HFFc6 (cell line): ENCODE measurements at places on chromosomes 5 and 9. TPM values are rescaled to one million over a fixed set of nuclear protein-coding genes. Genes with fewer than 3 reads are reported as not detected.

DNA sequence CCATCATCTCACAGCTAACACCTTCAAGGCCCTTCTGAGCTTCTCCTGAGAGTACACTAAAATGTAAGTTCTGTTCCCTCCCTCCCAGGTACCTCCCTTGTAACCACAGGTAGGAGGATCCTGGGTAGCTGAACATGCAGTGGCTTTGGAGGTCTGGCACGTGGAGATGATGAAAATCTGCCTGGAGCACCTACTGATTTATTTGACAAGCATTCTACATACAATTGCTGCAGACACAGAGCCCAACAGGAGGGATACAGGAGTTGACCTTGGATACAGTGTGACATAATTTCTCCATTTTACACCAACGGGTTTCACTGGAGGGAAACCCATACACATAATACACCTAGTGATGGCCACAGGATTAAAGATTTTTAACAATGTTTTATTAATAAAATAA, 478.7 kb downstream of the SEMA5A start:
- H3K27me3 ChIP-seq, result peaks cover 8% of the 10 kb centered on the region
- no peak overlapping the region for H3K4me3 ChIP-seq
- peaks cover 34% of the 10 kb centered on the region for H3K4me1 ChIP-seq
- DNase-seq, result no peak
- no peak overlapping the region for H3K27ac ChIP-seq
- peaks cover 42% of the 10 kb centered on the region for H3K36me3 ChIP-seq

- H3K4me3 ChIP-seq, result peak overlapping the region; percentile 54
- H3K4me1 ChIP-seq, result peaks cover 34% of the 10 kb centered on the region
- H3K36me3 ChIP-seq, result no peaks in the 10 kb centered on the region
- H3K27me3 ChIP-seq, result peaks cover 8% of the 10 kb centered on the region
- no peak overlapping the region for H3K27ac ChIP-seq
Measured at GRCh38 chr9:89177012-89177943, 1.3 kb downstream of the SHC3 start.

DNA sequence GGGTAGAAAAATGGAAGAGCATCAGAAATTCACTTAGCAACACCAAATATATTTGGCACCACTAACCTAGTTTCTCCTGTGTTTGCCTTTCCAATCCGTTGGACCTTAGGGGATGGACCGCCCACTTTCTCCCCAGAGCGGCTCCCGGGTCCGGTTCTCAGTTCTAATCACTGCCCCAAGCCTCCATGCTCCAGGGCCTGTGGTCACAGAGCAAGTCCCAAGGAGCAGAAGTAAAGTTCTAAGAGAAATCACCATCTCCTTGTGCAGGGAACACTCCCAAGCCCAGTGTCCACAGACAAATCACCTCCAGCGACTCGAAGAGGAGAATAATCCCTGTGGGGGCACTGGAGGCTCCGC, 728 bp upstream of the SLC1A1 start:
- H3K4me1 ChIP-seq, result peaks cover 8% of the 10 kb centered on the region; the same call in 1 of the 2 replicates
- no peak for DNase-seq
- H3K27me3 ChIP-seq, result peaks cover 26% of the 10 kb centered on the region

- H3K27ac ChIP-seq, result peak overlapping the region; percentile 62
- DNase-seq, result peak; percentile 94
- H3K4me3 ChIP-seq, result no peak overlapping the region
- peaks cover 55% of the 10 kb centered on the region for H3K4me1 ChIP-seq
Measured at GRCh38 chr9:77707383-77708063, 59.4 kb upstream of the GNA14 start.

DNA sequence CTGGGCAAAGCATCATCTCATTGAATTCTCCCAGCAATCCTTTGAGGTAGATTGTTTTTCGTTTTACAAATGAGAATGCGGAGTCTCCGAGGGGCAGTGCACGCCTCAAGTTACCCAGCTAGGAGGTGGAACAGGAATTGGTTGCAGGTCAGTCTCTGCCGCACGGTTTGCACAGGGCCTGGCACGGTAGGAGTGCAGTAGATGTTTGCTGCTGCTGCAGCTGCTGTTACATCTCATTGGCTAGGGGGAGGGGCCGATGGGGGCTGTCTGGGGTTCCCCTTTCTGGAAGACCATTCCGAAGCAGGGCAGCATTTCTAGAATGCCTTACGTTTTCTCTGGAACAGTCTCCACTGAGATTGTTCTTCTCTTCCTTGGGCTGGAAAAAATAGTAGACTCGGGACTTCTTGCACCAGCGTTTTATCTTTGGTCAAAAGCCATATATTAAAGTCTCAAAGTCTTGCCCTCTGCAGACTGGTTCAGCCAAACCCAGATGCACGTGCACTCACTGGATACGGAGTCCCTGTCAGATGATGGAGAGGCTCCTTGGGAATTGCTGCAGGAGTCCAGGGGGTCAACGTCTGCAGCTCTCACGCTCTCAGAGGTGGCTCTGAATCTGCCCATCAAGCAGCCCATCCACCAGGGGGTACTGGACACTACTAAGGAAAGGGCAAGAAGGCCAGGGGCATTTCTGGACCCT, 1.2 kb downstream of the USP20 start:
- H3K27ac ChIP-seq, result peak overlapping the region; percentile 92
- H3K36me3 ChIP-seq, result peaks cover 10% of the 10 kb centered on the region
- peak overlapping the region; percentile 99 for H3K4me3 ChIP-seq
- H3K4me1 ChIP-seq, result peaks cover 55% of the 10 kb centered on the region
- DNase-seq, result no peak
- peaks cover 4% of the 10 kb centered on the region for H3K27me3 ChIP-seq

GRIN3A gene
- total RNA-seq, result not detected in 3 replicates

ZNF454 gene
- total RNA-seq, result not detected in 3 replicates
